ENCODE measurements at places on chromosomes 1 and 21. TPM values are rescaled to one million over a fixed set of nuclear protein-coding genes. Genes with fewer than 3 reads are reported as not detected.

DNA sequence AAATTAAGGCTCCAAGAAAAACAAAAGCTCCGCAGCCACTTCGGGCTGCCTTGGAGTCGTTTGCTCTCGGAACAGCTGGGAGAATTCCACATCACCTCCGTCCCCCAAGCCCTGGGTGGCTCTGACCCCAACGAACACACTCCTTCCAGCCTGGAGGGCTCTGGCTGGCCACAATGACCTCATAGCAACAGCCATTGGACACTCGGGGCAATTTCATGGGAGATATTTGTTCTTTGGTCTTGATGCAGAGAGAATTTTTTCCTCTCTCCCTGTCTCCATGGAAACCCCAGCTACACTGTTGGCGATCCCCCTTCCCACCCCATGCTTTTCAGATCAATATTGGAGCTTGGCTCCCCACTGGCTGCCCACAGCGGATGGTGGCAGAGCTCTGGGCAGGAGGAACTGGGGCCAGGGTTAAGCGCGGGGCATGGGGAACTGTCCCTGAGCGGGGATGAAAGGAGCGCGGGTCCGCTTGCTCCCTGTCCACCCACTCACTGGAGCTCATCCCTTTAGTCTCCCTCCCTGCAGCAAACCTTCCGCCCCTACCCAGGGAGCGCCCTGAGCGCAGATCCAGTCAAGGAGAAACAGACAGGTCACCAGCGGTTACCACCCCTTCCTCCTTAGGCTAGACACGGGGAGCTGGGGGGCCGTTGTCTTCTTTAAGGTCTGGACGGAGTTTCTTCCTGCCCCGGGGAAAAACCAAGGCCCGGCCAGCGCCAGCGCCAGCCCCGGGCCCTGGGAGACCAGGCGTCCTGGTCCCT is 1.2 kb downstream of the WNT4 start:
- DNase-seq = no peak

DNA sequence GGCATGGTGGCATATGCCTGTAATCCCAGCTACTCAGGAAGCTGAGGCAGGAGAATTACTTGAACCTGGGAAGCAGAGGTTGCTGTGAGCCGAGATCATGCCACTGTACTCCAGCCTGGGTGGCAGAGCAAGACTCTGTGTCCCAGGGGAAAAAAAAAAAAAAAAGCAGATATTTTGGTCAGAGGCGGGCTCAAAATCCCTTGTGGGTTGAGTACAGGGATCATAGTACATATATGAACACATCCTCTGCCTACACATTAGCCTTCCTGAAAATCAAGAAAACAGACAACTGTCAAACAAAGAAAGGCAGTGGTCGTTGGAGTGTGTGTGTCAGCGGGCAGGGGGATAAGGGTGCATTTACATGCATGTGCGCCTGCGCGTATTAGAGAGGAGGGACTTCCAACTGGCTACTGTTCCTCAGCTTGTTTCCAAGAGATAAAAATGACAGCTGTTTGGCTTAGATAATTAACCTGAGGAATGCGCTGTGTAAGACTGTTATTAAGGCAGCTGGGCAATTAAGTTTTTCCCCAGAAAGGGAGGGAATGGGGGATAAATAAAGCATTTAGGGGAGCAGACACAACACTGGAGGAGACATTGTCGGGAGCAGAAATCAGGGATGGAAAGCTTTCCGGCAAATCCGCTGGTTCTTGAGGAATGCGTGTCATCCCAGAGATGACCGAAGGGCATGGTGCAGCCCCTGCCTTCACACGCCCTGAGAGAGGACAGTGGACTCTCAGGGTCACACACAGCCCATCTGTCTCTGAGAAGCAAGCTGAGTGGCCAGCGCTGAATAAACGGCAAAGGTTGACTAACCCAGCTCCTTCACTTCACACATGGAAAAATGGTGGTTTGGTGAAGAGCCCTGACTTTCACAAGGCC is 6.4 kb downstream of the LAMB3 start:
- no peak for DNase-seq

Gene GBP1
- polyA plus RNA-seq = 5.9 TPM

GRCh38 chr1:31617218-31617915 is at the start of gene HCRTR1:
HCRTR1 (plus strand) TSS chr1:31617689; CDS start chr1:31619193, 1,504 bp downstream.
- no peak for DNase-seq

- DNase-seq = peak; percentile 81
Observed at GRCh38 chr21:36320421-36321324, 676 bp downstream of the MORC3 start.

Gene CFAP141
- polyA plus RNA-seq = not detected
